NCI-H446 treated with DMSO at 0.1 percent for 48 hours (cell line): ENCODE measurements at places on chromosomes 12 and 14.

GRCh38 chr14:33992274-33993007, 41.6 kb upstream of the EGLN3 start:
- DNase-seq: no peak

- DNase-seq: no peak
Measured at GRCh38 chr12:54725233-54725843, 77.2 kb upstream of the DCD start.

GRCh38 chr14:59997449-59997848, 77.5 kb downstream of the LRRC9 start:
- no peak for DNase-seq

DNA sequence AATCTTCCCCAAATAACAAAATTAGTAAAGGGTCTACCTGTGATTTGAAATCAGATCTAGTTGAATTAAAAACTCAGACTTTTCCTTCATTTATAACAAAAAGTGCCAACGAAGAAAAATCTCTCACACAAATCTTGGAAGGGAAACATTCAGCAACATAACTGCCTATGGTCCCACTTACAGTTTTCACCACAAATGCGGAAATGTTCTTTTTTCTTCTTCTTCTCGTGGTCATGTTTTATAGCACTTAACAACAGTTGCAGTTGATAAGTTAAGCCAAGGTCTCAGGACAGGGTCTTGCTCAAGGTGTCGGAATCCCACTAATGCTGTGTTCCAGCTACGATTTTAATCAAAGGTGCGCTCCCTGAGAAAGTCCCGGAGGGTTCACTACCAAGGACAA, 10.1 kb downstream of the RNASE6 start:
- DNase-seq: no peak

DNA sequence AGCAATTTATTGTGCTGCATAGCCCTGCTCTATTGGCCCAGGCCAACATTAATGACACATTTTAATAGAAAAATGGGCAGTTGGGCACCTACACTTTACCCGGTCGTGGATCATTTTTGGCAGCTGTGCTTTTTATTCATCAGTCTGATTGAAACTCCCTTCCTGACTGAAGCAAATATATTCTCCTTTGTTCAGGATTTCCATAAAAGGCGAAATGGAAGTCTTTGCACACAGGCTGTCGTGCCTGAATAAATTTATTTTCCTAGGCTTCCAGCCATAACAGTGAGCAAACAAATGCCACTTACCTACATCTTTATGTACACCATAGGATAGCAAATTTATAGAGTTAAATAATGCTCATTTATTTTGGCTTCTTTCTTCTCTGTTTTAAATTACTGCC, 480.7 kb upstream of the DCN start:
- DNase-seq: peak; percentile 50

DNA sequence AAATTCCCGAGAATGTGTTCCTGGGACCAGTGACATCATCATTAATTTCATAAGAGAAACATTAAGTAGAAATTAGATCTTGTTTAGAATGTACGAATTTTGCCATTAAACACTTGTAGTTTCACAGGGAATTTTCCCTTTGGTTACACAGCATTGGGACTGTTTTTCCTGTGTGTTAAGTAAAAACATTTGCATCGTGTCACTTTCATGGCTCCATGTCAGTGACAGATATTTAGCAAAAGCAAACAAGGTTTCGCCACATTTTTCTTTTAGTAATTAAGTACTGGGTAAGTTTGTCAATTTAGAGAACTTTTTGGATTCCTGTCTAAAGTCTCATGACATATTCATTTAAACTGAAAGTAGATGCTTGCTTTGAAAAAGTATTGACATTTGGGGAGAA, 45.5 kb upstream of the OVCH1 start:
- no peak for DNase-seq
